ENCODE measurements at places on chromosomes 13 and 19. TPM values are rescaled to one million over a fixed set of nuclear protein-coding genes. Genes with fewer than 3 reads are reported as not detected.

CEACAM3 gene
- total RNA-seq: not detected

AXL gene
- 319 TPM for total RNA-seq

ZNF699 gene
- 11.4 TPM for total RNA-seq

SYCN gene
- not detected for total RNA-seq

ZNF226 gene
- total RNA-seq: 10.8 TPM

PEX11G gene
- 1.7 TPM for total RNA-seq

TTC9B gene
- not detected for total RNA-seq

PTGIR gene
- 0.10 TPM for total RNA-seq

INSR gene
- 77.0 TPM for total RNA-seq

TMEM255B gene
- total RNA-seq: 36.1 TPM

ZNF540 gene
- total RNA-seq: 0.19 TPM

ZNF549 gene
- 4.6 TPM for total RNA-seq

PSG11 gene
- not detected for total RNA-seq

CPAMD8 gene
- total RNA-seq: 2.3 TPM

ETV2 gene
- 0.29 TPM for total RNA-seq

FSD1 gene
- 13.1 TPM for total RNA-seq

ZNF677 gene
- 20.6 TPM for total RNA-seq

ZNF66 gene
- total RNA-seq: 4.6 TPM

CYP4F2 gene
- total RNA-seq: not detected

C3 gene
- total RNA-seq: 0.57 TPM

ATP4A gene
- total RNA-seq: not detected

All from vein endothelial cell (primary cell).